Ovary (tissue), 10 donors: ENCODE measurements at places on chromosomes 4 and X. TPM values are rescaled to one million over a fixed set of nuclear protein-coding genes. Genes with fewer than 3 reads are reported as not detected.

The STBD1 gene
- total RNA-seq, result 2.8 TPM

DNA sequence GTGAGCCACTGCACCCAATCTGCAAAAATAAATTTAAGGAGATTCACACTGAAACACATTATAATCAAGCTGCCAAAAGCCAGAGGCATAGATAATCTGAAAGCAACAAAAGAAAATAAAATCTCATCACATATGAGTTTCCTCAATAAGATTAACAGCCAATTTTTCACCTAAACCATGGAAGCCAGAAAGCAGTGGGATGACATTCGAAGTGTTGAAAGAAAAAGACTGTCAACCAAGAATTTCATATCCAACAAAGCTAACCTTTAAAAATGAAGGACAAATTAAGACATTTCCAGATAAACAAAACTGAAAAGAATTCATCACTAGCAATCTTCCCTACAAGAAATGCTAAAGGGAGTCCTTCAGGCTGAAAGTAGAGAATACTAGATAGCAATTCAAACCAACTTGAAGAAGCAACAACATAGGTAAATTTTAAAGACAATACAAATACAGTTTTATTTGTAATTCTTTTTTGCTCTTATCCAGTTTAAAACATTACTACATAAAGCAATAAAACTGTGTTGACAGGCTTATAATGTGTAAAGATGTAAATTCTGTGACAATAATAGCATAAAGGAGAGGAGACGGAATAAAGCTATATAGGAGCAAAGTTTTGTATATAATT is 23.1 kb upstream of the KLHL8 start:
- DNase-seq, result no peak

The PABPC1L2B gene
- total RNA-seq, result not detected

DNA sequence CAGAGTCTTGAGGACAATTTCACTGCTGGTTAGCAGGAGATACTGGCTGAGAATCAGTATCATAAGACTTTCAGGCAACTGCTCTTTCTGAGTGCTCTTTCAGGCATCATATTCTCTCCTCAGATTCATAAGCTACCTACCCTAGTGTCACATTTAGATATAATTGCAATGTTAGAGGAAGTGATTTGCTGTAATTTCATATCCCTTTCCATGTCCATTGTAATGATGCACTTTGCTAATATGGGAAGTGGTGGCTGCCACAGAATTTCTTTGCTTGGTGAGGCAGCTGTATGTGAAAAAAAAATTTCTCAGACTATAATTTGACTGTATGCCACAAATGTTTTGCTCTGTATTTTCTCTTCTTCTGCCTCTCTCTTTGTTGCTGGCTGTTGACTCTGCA is 63.3 kb downstream of the DOCK11 start:
- DNase-seq, result no peak

- no peak for DNase-seq
Observed at GRCh38 chrX:72358313-72358712, 52.6 kb upstream of the CITED1 start.

DNA sequence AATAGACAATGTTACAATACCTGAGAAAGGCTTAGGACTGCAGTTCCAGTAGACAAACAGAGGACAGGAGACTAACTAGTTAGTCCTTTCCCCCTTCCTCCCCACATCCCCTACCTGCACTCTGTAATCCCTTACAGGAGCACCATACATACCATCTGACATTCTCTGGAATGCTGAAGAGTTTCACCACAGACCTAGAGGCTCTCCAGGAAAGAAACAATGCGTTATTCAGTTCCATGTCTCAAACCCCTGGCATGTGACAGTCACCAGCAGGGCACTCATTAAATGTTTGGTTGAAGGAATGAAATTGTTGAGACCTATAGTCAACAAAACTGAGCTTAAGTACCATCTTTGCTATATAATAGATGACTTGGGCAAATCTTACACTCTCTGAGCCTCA is 100.2 kb upstream of the USP38 start:
- no peak for DNase-seq

The RBM46 gene
- total RNA-seq, result 0.15 TPM

DNA sequence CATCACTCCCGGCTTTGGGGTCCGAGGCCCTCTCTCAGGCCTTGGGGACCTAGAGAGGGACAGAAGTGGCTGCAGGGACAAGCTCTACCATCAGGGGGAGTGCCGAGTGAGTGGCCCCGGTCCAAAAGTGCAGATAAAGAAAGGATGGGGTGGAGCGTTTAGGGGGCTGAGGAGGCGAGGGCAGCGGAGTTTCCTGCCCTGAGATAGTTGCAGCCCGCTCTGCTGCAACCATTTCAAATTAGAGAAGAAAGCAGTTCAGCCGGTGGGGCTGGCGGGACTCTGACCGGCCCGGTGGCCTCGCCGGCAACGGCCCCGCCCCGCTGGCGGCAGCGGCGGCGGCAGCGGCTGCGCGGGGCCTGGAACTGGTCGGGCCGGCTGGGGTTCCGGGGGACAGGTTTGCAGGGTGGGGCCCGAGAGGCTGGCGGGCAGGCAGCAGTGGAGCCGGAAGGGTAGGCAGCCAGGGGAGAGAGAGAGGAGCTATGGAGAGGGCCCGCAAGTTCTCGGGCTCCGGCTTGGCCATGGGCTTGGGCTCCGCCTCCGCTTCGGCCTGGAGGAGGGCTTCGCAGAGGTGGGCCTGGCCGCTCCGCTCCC is 7.6 kb downstream of the DLG3 start:
- DNase-seq, result peak; percentile 66

The CENPVL1 gene
- total RNA-seq, result not detected

DNA sequence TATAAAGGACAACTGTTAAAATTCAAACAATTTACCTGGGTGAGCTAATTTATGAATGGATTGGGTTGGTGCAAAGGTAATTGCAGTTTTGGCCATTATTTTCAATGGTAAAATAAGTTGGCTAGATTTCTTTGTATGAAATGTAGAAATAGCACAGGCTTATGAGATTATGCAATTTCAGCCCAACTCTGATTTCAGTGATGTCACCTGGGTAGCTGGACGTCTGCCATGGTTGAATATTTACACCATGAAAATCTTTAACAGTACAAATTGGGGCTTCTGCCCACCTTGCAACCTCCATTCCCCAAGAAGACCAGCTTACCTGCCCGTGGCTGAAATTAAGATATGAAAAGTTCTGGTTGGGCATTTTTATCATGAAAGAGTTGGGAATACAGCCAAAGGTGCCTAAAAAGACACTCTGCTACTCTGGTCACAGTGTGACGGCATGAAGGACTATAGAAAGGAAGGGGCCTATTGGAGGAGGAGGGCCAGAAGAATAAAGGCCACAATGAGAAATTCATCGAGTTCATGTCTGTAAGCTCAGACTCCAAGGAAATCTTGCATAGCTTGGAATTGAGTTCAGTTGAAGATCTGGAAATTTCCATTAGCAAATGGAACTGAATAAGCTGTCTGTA is 29.7 kb downstream of the EGF start:
- no peak for DNase-seq

GRCh38 chr4:2913168-2913567 is 50.0 kb downstream of the NOP14 start:
- DNase-seq, result no peak

The KCND1 gene
- 2.5 TPM for total RNA-seq

DNA sequence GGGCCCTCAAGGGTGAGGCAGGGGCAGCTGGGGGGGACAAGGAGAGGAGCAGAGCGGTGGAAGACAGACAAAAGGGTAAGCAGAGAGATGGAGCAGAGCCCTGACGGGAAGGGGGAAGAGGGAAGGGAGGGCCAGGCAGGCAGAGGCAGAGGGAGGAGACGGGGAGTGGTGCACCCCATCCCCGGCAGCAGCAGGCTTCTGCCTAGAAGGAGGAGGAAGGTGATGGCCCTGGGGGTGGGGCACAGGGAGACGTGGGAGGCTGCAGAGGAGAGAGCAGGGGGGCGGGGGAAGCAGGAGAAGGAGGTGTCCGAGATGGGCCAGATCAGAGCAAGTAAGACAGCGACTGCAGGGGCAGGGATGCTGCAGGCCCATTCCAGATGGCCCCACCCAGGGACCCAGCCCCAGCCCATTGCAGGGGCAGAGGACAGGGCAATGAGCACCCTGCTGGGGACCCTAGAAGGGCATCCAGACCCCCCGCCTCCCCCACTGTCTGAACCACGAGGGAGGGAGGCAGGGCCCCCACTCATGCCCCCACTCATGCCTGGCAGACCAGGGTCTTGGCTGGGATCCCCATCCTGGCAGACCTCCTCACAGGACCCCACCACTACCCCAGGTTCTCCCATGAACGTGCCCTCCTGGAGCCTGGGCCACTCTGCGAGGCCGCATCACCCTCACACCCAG is 2.7 kb downstream of the L1CAM start:
- DNase-seq, result no peak
